ENCODE measurements at places on chromosomes 4 and X.

- no peak for DNase-seq
Measured at GRCh38 chr4:118760493-118760892, 75.3 kb downstream of the METTL14 start.

- no peak for DNase-seq
Measured at GRCh38 chr4:167713756-167714155, 378.6 kb upstream of the ANXA10 start.

DNA sequence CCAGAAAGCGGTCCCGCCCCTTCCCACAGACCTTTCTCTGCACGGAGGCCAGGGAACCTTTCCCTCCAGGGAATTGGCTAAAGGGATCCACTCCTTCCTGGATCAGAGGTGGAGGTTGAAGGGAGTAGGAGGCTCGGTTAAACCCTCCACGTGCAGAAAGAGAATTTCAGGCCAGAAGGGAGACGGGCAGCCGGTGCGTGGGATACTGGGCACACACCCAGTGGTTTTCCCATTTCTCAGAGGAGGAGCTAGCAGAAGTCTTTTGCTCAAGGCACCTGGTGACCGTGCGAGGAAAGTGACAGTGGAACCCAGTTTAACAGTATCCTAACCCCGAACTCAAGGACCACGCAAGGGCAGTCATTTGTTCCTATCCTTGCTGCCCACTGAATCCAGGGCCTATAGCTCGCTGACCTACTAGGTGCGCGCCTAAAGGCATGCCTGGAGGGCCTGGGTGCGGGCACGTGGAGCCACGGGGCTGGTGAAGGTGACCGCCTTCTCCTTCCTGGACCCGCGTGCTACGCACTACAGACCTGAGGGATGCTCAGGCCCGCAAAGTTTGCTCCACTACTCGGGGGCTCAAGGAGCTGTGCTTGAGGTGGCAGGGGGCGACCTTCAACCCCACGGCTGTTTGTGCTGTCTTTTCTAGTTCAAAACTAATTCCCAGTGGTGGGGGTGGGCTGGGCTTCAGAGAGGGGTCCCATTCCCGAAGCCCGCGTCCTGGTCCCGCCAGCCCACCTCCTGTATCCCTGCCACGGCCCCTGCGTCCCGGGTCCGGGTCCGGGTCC is 587 bp upstream of the AFF2 start:
- no peak for DNase-seq

DNA sequence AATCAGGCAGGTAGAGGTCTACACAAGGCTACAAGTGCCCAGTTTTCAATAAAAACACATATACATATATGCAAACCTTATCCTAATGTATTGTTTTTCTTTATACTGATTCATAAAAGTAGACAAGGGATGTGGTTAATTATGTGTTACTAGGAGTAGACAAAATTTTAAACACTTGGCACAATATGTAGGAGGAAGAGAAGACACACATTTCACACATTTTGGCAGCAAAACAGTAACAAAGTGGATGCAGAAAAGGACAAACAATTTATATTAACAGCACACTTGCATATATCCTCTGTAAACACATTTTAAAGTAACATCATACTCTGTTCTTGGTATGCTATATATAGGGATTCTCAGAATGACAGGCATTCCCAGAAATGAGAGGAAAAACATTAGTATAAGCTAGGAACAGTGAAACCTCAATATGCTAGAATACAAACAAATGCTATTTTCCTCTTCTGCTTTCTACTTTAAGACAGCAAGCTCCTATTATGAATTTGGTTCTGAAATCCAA is 63.8 kb downstream of the GPRIN3 start:
- DNase-seq, result no peak

DNA sequence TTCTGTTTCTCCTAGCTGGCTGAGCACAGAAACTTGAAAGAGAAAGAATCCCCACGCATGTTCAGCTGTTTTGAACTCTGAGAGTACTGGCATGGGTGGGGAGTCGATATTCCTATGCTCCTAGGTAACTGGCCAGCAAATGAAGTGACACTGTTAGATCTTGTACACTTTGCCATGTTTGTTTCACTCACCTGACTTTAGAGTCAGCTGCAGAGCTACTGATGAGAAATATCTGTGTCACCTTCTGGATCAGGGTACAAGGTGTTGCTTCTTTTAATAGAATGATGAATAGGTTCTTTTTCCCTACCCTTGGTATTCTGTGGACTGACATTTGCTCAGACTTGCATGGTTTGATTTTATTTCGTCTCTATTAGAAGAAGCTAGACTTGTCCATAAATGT is 28.3 kb downstream of the OCRL start:
- no peak for DNase-seq

DNA sequence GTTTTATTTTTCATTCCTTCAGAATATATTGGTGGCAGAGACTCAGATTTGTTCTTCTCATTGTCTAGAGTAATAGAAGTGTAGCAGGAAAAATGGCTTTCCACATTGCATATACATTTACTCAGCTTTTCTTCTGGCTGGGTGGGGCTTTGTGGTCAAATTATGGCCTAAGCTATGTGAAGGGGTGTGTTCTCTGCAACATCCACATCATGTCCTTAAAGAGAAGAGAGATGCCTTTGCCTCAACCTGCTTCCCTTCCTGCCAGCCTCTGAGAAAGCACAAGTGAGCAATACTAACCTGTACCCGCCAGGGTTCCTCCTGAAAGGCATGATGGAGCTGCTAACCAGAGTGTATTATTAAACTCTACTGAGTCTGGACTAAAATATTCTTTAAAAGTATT is 695.6 kb upstream of the FAM241A start:
- no peak for DNase-seq

DNA sequence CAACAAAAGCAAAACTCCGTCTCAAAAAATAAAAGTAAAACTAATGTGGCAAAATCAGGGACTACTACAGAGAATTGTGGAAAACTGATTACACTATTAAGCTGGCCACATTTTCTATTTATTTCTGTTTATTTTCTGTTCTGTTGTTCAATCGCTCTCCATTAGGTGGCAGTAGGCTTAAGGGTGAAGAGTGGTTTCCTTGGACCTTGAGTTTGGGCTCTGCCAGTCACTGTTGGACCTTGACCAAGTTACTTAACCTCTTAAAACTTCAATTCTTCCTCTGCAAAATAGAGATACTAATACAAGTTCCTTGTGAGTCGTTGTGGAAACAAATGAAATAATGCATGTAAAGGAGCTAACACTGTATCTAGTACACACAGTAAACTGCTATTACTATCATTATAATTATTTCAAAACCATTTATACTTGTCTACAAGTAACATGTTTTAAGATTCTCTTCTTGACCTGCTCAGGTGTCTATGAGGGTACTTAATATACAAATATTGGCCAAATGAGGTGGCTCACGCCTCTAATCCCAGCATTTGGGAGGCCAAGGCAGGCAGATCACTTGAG is 15.2 kb downstream of the HSD17B11 start:
- no peak for DNase-seq

DNA sequence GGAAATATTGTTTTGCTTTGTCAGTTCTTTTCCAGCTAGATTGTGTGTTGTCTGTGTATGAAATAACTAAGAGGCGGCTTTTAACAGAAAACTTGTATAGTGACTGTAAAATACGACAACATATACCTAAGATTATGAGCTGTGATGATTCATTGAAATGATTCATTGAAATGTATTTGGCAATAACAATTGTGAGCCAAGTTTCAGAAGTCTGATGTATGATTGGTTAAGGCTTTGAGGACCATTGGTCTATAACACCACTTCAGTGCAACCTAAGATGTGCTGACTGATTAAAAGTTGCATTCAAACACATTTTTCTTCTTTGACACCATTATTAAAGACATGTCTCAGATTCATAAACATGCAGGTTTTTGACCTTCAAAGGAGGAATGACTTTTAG is 76.6 kb downstream of the PTPN13 start:
- no peak for DNase-seq

DNA sequence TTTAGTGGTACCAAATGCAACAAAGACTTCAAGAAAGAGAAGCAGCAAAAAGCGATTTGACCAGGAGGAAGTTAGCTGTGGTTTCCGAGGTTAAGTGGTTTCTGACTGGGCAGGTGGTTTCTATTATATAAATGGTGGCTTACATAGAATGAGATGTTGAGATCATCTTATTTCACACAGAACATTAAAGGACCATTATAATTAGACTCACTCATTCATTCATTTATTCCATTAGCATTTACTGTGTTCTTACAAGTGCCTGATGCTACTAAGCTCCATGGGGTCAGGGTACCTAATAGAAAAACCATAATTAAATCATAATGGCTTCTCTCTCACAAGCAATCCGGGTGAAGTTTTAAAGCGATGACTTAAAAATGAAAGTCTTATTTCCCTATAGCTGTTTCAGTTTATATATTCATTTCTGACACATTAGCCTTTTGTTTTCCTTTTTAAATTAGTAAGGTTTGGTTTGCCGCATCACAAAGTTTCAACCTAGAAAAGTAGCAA is 10.6 kb downstream of the TSPAN6 start:
- no peak for DNase-seq

GRCh38 chrX:124829930-124830329 is 483.6 kb downstream of the SH2D1A start:
- DNase-seq, result no peak

DNA sequence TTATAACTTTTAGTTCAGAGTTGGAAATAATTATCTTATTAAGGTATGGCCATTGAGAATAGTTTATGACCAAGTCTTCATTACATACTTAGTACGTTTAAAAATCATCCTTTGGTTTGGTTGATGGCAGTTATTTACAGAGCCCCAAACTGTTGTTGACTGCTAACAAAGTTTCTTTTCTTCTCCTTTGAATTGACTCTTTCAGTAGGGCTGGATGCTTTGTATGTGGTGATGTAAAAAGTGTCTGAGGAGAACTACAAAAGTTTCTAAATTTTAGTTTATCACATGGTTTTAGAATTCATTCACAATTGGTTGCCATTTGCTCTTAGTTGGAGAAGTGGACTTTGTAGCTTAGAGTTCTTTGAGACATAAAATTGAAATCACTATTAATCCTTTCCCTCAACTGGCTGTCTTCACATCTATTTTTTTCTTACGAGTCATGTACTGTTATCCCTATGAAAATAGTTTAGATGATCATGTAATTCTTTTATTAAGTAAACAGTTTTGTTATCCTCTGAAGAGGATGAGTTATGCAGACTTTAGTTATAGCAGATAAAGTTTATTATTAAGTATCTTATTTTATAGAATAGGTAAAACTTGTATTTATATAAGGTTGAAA is 14.8 kb downstream of the PTPN13 start:
- no peak for DNase-seq

- DNase-seq, result no peak
Measured at GRCh38 chr4:150561143-150561737, 20.7 kb upstream of the MAB21L2 start.

DNA sequence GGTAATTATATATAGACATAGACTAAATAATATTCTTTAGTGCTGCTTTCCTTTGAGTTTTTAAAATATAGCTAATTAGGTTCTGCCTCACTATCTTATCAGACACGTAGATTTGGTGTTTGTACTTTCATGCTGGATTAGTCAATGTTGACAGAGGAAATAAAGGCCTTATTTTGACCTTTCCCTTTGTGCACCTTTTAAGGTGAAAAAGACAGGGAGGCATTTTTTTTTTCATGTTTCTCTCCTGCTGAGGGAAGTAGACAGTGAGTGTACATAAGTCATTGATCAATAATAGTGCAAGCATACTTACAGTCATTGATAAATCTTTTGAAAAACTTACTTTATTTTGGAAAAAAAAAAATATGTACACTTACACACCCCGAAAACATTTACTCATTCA is 467.8 kb downstream of the GRXCR1 start:
- no peak for DNase-seq

DNA sequence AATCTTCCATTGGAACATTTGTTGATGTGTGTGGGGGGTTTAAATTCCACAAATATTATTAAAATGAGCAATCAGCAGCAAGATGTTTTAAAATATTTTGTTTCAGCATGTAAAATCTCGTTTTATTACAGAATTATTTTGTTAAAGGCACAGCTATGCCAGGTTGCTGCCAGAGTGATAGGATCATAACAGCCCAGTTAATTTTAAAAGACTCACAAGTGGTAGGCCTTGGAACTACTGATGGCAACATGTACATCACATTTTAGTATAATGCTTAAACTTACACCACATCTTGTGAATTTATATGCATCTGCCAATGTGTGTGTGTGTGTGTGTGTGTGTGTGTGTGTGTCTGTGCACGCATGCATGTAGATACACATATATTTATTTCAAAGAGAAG is 97.8 kb upstream of the SPRY1 start:
- DNase-seq, result no peak

DNA sequence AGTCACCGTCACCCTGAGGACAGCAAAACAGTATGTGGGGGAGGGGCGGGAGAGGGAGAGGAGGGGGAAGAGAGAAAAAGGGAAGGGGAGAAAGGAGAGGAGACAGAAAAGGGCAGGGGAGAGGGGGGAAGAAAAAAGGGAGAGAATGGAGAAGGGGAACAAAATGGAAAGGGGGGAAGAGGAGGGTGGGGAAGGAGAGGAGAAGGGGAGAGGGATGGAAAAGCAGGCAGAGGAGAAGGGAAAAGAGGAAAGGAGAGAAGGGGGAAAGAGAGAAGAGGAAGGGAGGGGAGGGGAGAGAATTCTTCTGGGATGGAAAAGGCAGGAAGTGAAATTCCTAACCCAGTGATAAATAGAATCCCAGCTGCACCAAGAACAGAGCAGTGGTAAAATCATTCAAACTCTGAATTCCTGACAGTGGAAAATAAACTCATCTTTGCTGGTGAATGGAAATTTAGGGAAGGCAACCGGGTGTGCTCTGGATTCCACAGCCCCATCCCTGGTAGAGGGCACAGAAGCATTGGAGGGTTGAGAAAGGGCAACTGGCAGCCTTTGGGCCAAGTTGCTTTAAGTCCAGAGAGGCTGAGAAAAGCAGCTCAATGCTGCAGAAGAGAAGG is 244.2 kb downstream of the BCOR start:
- no peak for DNase-seq

- DNase-seq, result no peak
Measured at GRCh38 chr4:176814770-176815169, 22.0 kb upstream of the VEGFC start.

DNA sequence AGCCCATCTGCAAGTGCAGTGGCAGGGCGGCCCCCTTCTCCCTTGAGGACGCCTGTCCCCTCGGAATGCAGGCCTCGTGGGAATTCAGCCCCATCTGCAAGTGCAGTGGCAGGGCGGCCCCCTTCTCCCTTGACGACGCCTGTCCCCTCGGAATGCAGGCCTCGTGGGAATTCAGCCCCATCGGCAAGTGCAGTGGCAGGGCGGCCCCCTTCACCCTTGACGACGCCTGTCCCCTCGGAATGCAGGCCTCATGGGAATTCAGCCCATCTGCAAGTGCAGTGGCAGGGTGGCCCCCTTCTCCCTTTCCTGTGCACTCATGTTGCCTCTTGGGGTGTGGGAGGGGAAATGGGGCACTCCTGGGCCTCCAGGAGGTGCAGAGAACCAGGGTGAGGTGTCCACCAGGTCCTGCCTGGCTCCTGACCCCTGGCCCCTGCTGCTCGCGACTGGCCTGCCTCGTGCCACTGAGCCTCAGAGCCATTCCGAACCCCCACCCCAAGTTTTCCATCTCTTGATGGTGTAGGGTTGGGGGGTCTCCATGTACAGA is 6.8 kb upstream of the SLC26A1 start:
- DNase-seq, result no peak

- DNase-seq, result no peak
Measured at GRCh38 chr4:15104825-15105224, 102.5 kb downstream of the CPEB2 start.

GRCh38 chrX:49041744-49042580 is 1.2 kb downstream of the TFE3 start:
- no peak for DNase-seq

Data from left forelimb (tissue), 1 donor.